ENCODE measurements at places on chromosomes 13 and 19.
A peak's percentile ranks its signal among the peaks of the same experiment; 100 is the strongest.

DNA sequence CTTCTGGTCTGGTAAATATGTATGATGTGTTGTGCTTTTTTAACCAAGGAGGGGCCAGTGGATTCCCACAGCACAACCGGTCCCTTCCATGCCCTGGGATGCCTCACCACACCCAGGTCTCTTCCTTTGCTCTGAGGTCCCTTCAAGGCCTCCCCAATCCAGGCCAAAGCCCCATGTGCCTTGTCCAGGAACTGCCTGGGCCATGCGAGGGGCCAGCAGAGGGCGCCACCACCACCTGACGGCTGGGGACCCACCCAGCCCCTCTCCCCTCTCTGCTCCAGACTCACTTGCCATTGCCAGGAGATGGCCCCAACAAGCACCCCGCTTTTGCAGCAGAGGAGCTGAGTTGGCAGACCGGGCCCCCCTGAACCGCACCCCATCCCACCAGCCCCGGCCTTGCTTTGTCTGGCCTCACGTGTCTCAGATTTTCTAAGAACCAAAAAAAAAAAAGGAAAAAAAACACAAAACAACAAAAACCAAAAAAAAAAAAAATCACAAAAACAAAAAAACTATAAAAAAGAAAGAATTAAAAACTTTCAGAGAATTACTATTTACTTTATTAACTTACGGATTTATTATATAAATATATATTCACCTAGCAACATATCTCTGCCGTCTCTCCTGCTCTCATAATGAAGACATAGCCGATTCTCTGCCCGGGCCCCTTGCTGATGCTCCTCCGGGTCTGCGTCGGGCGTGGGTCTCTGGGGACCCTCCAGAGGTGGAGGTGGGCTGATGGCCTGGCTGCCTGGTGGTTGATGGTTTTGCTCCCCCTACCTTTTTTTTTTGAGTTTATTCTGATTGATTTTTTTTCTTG is 14.4 kb downstream of the CAPN12 start:
- DNase-seq: peak; percentile 70
- H3K36me3 ChIP-seq: peaks cover 60% of the 10 kb centered on the region
- no peak overlapping the region for H3K4me3 ChIP-seq
- no peaks in the 10 kb centered on the region for H3K27me3 ChIP-seq
- H3K27ac ChIP-seq: no peak overlapping the region
- H3K4me1 ChIP-seq: peaks cover 45% of the 10 kb centered on the region

- no peak overlapping the region for H3K4me3 ChIP-seq
- H3K27me3 ChIP-seq: no peaks in the 10 kb centered on the region
- peaks cover 3% of the 10 kb centered on the region for H3K4me1 ChIP-seq
- DNase-seq: peak; percentile 72
These were observed 10.8 kb upstream of the HSPH1 start for GRCh38 chr13:31172535-31172934.

DNA sequence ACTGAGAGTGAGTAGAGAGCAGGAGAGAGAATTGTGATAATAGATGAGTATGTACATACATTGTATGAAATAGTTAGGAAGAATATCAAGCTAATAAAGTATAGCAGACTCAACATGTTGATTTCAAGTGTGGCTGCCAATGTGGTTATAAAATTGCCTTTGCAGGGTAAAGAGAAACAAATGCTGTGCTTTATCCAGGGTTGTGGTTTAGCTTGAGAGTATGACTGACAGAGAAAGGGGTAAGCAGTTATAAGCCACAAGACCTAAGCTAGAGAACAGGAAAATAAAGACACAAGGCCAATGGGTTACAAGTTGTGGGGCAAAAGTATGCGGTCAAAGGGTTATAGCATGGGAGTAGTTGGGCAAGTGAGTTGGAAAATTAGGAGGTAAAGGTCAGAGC is 1217.5 kb downstream of the DIAPH3 start:
- no peaks in the 10 kb centered on the region for H3K36me3 ChIP-seq
- no peak overlapping the region for H3K4me3 ChIP-seq
- DNase-seq: peak; percentile 32
- no peaks in the 10 kb centered on the region for H3K4me1 ChIP-seq
- no peak overlapping the region for H3K27ac ChIP-seq

DNA sequence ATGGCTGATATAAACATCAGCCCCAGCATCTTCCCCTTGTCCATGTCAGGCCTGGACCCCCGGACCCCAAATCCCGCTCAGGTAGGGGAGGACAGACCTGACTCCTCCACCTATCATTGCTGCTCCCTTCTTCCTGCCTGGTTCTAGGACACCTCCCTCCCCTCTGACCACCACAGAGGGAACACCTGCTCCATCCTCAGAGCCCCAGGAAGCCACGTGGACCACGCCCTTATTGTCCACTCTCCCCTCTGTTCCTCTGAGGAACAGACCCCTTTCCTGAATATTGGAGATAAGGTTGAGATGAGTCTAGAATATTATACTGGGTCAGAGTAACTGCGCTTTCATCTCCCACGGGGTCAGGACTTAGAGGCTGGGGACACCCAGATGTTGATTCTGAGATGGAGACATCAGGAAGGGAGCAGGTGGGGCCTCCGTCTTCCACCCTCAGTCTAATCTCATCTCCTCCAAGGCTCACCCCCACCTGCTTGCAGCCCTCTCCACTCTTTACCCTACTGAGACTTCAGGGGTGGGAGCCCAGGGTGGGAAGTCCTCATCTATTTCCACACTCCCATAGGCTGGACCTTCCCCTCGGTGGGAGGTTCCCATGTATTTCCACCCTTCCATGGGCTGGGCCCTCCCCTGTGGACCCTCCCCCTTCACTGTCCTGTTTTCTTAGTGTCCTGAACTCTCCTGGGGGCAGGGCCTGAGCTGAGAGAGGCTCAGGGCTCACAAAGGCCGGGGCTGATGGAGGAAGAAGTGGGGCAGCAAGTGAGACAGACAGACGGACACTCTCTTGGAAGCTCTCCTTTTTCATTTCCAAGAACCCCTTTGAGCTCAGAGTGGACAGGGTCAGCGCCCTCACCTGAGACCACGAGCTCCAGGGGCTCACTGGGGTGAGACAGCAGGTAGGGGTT is 2.7 kb downstream of the LILRA4 start:
- H3K4me3 ChIP-seq: no peak overlapping the region
- H3K27me3 ChIP-seq: peaks cover 13% of the 10 kb centered on the region
- H3K36me3 ChIP-seq: no peaks in the 10 kb centered on the region
- no peaks in the 10 kb centered on the region for H3K4me1 ChIP-seq

GRCh38 chr19:40614622-40615411 is 13.6 kb downstream of the LTBP4 start:
- H3K27ac ChIP-seq: peak overlapping the region; percentile 45
- H3K36me3 ChIP-seq: peaks cover 11% of the 10 kb centered on the region
- H3K4me1 ChIP-seq: peaks cover 17% of the 10 kb centered on the region
- peak; percentile 98 for DNase-seq
- H3K27me3 ChIP-seq: no peaks in the 10 kb centered on the region
- peak overlapping the region; percentile 93 for H3K4me3 ChIP-seq

DNA sequence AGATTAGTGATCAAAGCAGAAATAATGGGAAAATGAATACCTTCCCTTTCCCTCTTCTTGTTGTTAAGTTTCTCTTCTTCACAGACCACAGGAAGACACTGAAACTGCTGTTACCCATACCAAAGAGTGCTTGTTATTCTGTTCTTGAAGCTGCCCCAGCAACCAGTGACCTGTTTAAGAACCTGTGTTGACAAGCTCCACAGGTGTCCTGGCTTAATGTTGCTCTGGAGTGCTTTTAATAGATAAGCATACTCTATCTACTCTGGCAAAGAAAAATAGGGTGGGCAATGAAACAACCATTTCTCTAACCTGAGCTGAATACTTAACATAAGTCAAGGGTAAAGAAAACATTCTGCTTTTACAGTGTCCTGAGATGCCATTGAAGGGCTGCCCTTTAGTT is 506.7 kb upstream of the GPC6 start:
- no peak for DNase-seq
- H3K36me3 ChIP-seq: no peaks in the 10 kb centered on the region
- H3K27me3 ChIP-seq: no peaks in the 10 kb centered on the region
- no peak overlapping the region for H3K4me3 ChIP-seq

DNA sequence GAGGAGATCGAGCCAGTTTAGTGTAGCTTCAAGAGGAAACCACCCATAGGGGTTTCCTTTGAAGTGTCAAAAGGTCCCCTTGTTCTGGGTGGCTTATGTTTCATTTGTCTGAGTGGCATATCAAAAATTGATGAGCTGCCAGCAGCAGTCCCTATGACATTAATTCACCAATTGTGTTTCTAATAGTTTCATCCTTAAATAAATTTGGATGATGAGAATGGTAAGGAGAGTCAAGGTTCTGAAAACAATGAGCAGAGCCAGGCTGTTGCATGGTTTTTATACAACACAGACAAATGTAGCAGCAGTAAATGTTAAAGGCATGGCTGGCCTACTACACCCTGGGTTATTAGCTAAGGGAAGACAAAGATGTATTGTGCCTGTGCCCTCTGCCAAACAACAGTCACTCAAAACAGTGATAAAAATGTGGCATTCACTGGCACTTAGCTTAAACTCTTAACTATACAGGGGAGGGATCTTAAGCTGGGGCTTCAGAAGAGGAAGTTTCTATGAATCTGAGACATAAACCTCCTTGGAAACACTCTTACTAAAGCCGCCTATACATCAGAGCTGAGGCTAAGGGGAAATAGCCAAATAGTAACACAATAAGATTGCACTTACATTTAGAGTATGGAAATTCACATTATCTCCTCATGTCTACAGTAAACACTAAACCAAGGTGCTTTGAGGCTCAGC is 200.5 kb downstream of the POU4F1 start:
- H3K4me3 ChIP-seq: no peak overlapping the region
- H3K36me3 ChIP-seq: no peaks in the 10 kb centered on the region
- H3K4me1 ChIP-seq: no peaks in the 10 kb centered on the region

DNA sequence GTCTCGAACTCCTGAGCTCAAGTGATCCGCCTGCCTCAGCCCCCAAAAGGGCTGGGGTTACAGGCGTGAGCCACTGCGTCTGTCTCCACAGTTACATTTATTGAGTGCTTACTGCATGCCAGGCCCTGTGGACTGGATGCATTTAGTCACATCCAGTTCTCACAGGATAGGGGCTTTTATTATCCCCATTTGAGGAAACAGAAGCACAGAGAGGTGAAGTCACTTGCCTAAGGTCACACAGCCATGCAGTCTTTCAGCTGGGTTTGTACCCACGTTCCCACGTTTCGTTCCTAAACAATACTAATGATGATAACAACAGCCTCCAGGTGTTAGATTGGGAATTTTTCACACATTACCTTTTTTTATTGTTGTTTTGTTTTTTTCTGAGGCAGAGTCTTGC is 9.1 kb upstream of the EBI3 start:
- H3K27ac ChIP-seq: no peak overlapping the region
- DNase-seq: no peak
- H3K36me3 ChIP-seq: no peaks in the 10 kb centered on the region
- no peaks in the 10 kb centered on the region for H3K27me3 ChIP-seq
- peaks cover 19% of the 10 kb centered on the region for H3K4me1 ChIP-seq

DNA sequence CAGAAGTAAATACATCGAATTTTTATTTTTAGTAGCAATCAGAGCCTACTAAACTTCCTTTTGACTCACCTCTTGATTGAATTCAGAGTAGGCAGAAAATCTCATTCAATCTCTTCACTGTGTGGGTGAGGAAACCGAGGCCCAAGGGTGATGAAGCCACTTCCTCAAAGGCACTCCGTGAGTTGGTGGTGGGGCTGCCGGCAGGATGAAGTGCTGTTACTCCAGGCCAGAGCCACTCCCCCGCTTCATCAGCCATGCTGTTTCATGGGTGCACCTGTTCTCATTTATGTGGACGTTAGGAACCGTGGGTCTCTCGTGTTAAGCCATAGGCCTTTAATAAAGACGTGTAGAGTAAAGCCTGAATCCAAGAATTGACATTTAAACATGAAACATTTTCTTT is 13.2 kb downstream of the ING1 start:
- no peak for DNase-seq
- no peak overlapping the region for H3K27ac ChIP-seq
- no peaks in the 10 kb centered on the region for H3K27me3 ChIP-seq
- peaks cover 5% of the 10 kb centered on the region for H3K4me1 ChIP-seq

DNA sequence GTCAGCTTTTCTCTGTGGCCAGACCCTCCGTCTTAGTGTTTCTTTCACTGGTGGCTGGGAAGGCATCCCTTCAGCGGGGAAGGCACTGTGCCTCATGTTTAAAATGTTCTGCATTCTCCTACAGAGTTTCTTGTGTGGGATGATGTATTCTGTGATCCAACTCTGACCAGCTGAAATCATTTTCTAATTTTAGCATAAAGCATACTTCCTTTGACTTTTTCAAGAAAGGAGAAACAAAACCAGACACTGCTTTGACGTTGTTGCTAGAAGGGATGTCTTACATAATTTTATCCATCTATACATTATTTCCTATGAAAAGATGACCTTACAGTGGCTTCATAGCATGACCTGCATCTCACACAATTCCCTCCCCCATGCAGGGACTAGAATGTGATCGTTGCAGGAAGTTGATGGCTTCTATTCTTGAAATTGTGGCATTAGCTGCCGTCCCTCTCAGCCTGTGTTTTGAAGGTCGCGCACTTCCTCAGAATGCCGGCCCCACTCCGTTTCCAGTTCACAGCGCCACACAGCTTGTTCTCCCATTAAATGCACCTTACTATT is 38.6 kb upstream of the TEX29 start:
- peak; percentile 28 for DNase-seq
- H3K4me3 ChIP-seq: no peak overlapping the region
- H3K27me3 ChIP-seq: no peaks in the 10 kb centered on the region
- H3K27ac ChIP-seq: peak overlapping the region; percentile 76
- H3K4me1 ChIP-seq: peaks cover 8% of the 10 kb centered on the region

DNA sequence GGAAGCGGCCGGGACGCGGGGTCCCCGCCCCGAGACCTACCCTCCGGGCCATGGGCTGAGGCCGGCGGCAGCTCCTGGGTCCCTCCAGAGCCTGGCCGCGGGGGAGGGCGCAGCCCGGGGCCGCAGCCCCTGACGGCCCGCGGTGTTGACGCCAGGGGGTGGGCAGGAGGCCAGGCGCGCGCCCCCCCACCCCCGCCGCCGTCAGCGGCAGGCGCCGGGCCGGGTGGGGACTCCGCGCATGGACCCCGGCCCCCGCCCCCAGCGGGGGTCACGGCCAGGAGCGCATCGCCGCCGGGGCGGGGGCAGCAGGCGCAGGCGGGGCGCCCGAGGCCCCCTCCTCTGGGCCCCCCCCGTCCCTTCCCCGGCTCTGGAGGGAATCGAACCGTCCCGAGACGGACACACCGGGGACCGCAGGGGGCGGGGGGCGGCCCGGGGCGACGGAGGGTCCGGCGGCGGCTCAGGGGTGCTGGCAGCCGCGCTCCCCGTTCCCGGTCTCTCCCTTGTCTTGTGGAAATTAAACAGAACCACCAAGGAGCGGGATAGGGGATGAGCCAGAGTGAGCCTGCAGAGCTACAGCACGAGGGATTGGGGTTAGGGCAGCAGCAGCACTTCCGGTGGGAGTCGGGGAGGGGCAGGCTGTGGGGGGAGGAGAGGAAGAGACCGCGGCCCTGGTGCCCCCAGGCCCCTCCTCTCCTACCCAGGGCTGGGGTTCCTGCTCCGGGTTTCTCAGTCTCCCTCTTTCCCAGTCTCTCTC is at the start of gene MEIS3:
Gene MEIS3, minus strand, starts transcription at position 498 of the 754 bp plus-strand sequence. Its CDS starts 446 bp downstream, at position 52.
- H3K36me3 ChIP-seq: peaks cover 3% of the 10 kb centered on the region
- peak within 1 kb of the TSS; percentile 56 for H3K4me3 ChIP-seq
- DNase-seq: no peak
- H3K4me1 ChIP-seq: peaks cover 15% of the 10 kb centered on the region
- peaks cover 83% of the 10 kb centered on the region for H3K27me3 ChIP-seq

GRCh38 chr19:53874606-53874990 is 6.9 kb downstream of the MYADM start:
- H3K36me3 ChIP-seq: peaks cover 37% of the 10 kb centered on the region
- H3K27ac ChIP-seq: no peak overlapping the region
- H3K27me3 ChIP-seq: peaks cover 1% of the 10 kb centered on the region
- H3K4me3 ChIP-seq: no peak overlapping the region
- peaks cover 8% of the 10 kb centered on the region for H3K4me1 ChIP-seq
- no peak for DNase-seq

GRCh38 chr13:59024434-59024833 is 1139.3 kb downstream of the DIAPH3 start:
- peak; percentile 28 for DNase-seq
- H3K4me1 ChIP-seq: no peaks in the 10 kb centered on the region
- H3K27me3 ChIP-seq: no peaks in the 10 kb centered on the region
- H3K36me3 ChIP-seq: no peaks in the 10 kb centered on the region
